ENCODE measurements at places on chromosomes 2 and 18. TPM values are rescaled to one million over a fixed set of nuclear protein-coding genes. Genes with fewer than 3 reads are reported as not detected.

DNA sequence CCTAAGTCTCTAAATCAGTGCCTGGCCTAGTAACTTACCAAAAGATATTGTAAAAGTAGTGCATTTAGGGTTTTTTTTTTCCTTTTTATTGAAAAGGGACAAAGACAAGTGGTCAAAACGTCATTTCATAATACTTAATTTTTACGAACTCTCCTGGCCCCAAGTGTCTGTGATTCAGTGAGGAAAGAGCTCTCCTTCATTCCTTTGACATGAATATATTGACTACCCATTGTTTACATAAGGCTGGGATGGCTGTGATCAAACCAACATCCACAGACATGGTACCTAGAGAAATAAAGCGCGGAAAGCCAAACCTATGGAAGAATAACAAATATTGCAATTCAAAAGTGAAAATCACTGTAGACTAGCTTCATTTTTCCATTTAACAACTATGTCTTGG, 198.4 kb downstream of the BABAM2 start:
- DNase-seq = no peak

DNA sequence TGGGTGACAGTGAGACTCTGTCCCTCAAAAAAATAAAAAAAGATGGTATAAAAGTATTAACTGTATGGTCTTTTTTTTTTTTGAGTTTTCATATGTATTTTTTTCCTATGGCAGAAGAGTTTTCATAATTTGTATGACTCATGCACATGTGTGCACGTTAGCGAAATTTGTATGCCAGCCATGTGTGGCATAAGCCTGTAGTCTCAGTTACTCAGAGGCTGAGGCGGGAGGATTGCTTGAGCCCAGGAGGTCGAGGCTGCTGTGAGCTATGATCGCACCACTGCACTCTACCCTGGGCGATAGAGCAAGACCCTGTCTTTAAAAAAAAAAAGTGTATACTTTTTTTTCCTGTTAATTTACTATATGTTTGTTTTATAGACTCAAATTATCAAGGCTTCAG, 160.8 kb downstream of the TGIF1 start:
- no peak for DNase-seq

GRCh38 chr2:189153619-189154018, 25.9 kb downstream of the COL5A2 start:
- peak; percentile 96 for DNase-seq

- no peak for DNase-seq
Measured at GRCh38 chr18:55283309-55283708, 304.7 kb downstream of the TCF4 start.

DNA sequence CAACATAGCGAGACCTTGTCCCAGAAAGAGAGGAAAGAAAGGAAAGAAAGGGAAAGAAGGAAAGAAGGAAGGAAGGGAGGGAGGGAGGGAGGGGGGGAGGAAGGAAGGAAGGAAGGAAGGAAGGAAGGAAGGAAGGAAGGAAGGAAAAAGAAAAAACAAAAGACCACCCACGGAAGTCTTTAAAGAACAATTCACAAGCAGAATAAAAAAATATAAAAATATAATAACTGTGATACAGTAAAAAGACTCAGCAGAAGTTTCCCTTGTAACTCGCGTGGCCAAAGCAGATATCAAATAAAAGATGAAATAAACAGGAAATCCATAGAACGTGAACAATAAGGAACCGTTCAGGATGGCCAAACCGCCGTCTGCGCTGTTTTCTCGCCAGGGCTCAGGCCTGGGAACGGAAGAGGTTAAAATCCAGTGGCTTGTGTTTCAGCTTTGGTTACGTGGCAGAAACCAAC, 1.2 kb upstream of the SLC1A4 start:
- no peak for DNase-seq

Gene REG3G
- not detected for polyA plus RNA-seq

Gene NMUR1
- 0.26 TPM for polyA plus RNA-seq

Gene CXCR1
- polyA plus RNA-seq = not detected

DNA sequence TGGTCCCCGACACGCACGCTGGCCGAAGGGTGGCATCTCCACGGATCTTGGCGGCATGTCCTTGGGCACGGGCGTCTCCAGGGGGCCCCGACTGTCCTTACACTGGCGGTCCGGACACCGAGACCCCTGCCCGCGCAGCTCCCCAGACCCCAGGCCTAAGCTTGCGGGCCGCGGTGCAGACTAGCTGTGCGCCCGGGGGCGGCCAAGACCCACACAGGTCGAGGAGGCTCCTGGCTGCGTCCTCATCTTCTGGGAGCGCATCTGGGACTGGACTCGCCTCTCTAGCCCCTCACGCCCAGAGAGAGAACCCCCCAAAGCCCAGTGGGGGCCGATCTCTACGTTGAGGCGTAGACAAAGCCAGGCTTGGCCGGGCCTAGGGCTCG, 475 bp upstream of the TWIST2 start:
- no peak for DNase-seq

Gene TMEM247
- not detected for polyA plus RNA-seq

GRCh38 chr18:55302167-55302833, 285.7 kb downstream of the TCF4 start:
- DNase-seq = peak; percentile 81
